Bronchial epithelial cell (primary cell): ENCODE measurements at places on chromosomes 5 and 9. TPM values are rescaled to one million over a fixed set of nuclear protein-coding genes. Genes with fewer than 3 reads are reported as not detected.

DNA sequence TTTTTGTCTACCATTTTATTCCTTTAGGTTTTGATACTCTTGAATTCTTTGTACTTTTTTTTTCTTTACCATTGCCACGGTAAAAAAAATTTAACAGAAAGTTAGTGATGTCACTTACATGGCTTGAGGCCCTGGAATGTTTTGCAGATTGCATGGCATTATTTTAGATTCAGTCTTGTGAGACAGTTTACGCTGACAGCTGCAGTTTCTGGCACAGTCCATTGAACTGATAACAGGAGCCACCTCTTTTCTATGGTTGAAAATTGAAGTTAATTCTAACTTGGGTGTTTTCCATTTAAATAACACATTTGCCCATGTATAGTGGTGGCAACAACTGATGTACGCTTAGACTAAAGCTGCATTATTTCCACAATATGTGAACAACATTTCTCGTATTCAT, 1028.5 kb downstream of the CDH18 start:
- DNase-seq = no peak

DNA sequence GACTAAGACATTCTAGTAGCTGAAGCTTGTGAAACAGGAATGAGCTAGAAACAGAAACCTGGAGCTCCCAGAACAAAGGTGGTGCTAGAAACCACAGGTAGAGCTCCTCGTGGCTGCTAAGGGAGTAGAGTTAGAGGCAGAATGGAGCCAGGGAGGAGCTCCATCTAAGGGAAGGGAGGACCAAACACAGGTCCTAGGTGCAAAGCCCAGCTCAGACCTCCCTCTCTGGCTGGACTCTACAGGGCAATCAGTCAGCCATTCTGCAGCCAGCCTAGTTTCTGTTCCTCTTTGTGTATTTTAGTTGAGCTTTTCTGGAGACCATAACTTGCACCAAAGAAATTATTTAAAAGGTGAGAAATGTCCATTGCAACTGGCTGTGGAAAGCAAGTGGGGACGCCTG, 70.4 kb downstream of the CRB2 start:
- no peak for DNase-seq

DNA sequence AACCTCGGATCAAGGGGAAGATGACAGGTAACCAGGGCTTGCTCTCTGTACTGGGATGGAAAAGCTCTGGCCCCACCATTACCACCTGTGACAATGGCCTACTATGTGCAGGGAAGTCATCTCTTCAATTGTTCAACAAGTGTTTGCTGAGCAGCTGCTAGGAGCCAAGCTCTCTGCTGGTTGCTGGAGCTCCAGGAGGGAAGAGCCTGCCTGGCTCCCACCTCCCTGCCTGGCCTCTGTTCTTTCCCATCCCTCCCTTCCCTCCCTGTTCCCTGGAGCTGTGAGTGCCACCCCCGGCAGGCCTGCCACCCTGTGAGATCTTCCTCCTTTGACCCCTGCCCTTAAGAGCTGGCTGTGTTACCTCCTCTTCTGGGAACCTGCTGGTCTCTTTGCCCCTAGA, 59.7 kb upstream of the IER5L start:
- no peak for DNase-seq

GRCh38 chr5:87151547-87151946, 116.1 kb upstream of the RASA1 start:
- DNase-seq = peak; percentile 93

Gene C5orf58
- not detected in 2 replicates for total RNA-seq

Gene MRPL41
- 64.2 and 81.8 TPM in 2 replicates for total RNA-seq

DNA sequence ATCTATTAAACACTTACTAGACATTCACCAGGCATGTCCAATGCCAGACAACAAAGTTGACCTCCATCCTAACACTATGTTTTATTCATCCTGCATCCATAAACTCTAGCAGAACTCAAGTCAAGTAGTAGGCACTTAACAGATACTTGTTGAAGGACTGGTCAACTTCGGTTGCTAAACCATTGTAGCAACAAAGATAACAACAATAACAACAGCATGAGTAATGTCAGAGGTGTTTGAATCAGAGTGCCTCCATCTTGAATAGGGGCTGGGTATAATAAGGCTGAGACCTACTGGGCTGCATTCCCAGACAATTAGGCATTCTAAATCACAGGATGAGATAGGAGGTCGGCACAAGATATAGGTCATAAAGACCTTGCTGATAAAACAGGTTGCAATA, 180.5 kb upstream of the ZNF462 start:
- peak; percentile 91 for DNase-seq

GRCh38 chr5:7391814-7392692, 3.9 kb upstream of the ADCY2 start:
- peak; percentile 41 for DNase-seq

- DNase-seq = no peak
Measured at GRCh38 chr9:127448112-127448805, 2.9 kb downstream of the RPL12 start.

Gene NFIL3
- total RNA-seq = 31.3 and 35.3 TPM in 2 replicates

Gene SLC46A2
- not detected in 2 replicates for total RNA-seq

GRCh38 chr9:100575006-100575405, 2.9 kb upstream of the CAVIN4 start:
- DNase-seq = no peak
